Stimulated activated CD8-positive, alpha-beta memory T cell treated with anti-CD3 and anti-CD28 coated beads, Interleukin-4, amount 100 ng/mL, for 4 hours (primary cell): ENCODE measurements at places on chromosomes 13 and 19.

DNA sequence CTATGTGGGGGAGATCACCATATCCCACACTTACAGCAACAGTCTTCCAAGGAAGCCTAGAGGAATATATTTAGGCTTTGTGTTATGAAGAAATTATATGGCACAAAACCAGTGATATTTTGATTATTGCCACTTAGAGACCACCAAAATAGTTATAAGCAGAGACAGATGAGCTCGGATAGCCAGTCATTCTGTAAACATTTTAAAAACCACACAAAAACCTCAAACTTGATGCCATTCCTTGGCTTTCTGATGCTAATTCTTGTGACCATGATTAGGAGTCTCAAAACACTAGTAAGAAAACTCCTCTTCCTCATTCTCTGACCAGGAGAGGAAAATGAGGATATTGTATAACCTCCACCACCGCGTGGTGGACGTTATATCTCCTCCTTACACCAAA lies 496.4 kb downstream of the FOXO1 start:
- no peak for DNase-seq

DNA sequence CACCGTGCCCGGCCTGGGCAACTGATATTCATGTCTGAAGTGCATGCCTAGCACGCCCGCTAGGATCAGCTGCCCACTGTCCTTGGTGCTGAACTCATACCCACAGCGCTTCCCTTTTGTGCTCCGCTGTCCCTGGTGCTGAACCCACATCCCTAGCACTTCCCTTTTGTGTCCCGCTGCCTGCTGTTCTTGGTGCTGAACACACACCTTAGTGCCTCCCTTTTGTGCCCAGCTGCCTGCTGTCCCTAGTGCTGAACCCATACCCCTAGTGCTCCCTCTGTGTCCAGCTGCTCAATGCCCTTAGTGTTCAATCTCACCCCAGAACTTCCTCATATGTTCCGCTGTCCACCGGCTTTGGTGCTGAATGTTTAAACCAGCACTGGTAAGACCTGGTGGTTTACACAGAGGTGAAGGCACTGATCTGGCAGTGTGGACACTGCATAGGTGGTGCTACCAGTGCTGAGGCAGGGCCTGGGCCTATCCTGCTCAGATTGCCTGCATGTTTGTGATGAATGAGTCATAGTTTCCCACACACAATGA lies 26.3 kb upstream of the SIGLEC11 start:
- peak; percentile 24 for DNase-seq

GRCh38 chr13:68304286-68304893 lies 1074.3 kb upstream of the PCDH9 start:
- DNase-seq: no peak

DNA sequence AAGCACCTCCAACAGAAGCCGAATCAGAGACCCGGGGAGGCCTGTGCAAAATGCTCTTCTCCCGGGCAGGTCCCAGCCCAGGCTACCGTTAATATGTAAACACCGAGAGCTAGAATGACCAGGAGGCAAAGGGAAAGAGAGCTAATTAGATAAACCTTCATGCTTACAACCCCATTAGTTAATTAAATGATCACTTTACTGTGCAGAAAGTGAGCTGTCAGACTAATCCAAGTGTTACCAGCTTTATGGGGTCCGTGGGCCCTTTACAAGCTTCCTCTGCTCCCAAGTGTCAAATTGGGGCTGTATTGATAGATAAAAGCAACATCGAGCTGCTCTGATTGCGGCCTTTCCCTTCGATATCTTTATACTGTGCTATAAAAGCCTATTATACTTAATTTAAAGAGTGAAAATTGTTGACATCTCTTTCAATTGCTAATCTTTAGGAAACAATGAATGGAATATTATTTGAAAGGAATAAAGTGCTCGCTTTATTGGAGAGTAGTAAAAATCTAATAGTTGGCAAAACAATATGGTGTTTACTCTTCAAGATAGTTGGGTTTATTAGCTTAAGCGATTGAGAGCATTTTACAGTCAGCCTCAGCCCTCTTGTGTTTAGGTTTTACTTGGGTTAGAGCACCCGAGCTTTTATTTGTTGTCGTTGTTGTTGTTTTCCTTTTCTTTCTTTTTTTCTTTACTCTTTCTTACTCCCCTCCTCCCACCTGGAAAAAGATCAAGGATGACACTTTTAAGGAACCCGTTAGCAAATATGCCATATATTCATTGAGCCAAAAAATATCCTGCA lies 189.3 kb upstream of the GPR12 start:
- DNase-seq: no peak

DNA sequence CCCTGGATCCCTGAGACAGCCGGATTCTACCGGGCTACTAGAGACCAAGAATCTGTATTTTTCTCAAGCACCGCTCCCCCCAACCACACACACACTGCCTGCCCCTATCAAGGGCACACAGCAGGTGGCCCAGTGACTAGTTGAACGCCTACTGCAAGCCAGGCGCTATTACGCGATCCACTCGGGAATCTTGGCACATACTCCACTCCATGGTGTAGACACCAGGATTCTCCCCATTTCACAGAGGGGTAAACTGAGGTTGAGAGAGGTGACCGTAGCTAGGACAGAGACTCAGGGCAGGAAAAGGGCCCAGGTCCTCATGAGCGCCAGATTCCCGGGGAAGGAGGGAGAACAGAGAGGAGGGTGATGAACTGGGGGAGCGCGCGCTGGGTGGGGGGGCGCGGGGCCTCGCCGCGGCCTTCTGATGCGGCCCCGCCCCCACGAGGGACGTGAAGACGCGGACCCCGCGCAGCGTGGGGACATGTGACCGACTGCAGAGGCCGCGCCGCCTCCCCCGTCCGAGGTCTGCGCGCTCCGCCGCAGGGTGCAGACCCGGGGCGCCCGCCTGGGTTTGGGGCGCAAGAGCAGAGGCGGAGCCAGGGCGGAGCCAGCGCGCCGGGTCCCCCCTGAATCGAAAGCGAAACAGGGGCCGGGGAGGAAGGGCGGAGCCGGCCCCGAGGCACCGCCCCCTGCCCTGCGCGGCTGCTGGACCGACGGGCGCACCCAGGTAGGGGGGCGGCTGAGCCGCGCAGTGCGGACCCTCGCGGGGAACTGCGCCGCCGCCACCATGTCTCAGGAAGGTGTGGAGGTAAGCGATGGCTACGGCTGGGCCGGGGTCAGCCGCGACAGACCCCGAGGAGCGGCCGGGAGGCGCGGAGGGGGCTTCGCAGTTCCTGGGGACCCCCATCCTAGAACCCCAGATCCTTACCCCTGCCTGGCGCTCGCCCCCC lies at the start of gene SHFL:
Gene SHFL (plus strand): TSS at position 677 of the 950 bp plus-strand sequence. CDS start 111 bp downstream, at position 788.
- DNase-seq: peak; percentile 63

DNA sequence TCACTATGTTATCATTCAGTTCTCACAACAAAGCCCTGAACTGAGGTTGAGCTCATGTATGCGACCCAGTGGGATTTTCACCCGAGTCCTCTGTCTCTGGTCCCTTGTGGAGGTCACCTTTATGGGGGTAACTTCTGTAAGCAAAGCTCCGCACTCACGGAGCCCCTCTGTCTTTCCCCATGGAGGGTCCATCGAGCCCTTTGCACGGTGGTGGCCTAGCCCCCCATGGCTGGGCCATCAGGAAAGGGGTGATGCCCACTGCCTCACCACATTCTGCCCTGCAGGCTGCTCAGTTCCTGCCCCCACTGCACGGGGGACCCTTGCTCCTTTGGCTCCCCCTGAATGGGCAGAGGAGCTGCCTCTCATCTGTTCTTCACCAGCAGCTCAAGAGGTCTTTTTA lies 39.6 kb downstream of the CHST8 start:
- DNase-seq: no peak

DNA sequence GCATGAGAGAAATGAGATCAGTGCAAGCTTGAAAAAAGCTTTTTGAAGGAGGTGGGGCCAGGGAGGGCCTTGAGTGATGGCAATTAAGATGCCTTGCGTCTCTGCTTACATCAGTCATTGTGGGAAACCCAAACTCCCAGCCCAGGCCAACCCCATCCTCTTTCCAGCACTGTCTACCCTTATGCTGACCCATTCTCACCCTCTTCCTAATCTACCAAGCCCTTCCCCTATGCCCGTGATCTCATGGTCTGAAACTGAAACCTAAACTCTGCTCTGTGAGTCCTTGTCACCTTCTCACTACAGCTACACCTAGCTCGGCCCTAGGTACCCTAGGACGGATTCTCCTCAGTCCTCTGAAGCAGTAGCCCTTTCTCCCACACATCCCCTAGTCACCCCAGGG lies 36.0 kb upstream of the SERP2 start:
- DNase-seq: no peak

DNA sequence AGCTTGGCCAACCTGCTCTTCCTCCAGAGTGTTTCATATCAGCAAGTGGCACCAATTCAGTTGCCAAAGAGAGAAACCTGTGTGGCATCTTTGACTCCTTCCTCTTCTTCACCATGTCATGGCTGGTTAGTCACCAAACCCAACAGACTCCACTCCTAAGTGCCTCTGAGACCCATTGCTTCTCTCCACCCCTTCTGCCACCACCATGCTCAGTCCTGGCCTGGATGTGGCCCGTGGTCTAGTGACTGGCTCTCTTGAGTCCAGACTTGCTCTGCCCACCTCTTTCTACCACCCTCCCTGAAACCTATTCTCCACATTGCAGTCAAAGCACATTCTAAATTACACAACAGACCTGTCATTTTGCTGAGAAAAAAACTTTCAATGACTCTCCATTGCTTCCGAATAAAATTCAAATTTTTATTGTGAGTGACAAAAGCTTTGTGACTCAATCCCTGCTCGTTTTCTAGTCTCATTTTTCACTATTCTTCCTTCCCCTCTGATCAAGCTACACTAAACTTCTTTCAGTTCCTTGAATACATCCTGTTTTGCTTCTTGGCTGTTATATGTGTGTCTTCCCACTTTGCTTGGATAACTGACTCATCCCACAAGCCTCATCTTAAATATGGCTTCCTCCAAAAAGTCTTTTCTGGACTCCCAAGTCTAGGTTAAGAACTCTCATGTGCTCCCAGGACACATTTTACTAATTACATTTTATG lies 12.0 kb upstream of the TNFSF11 start:
- no peak for DNase-seq

- DNase-seq: no peak
Observed at GRCh38 chr13:79709471-79709870, 228.5 kb downstream of the NDFIP2 start.

DNA sequence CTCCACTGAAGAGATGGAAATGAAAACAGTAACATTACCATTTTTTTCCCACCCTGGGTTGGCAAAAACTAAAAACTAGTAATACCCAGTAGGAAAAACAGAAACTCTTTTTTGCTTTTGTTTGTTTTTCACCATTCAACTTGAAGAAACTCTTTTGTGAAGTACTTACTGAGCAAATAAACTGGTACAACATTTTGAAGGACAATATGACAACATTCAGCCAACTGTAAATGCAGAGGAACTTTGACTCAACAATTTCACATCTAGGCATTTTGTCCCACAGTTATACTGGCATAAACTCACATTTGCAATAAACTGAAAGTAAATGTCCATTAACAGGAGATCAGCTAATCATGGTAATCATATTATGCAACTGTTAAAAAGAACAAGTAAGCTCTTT lies 152.5 kb downstream of the RNF17 start:
- DNase-seq: no peak

- no peak for DNase-seq
Observed at GRCh38 chr19:13006431-13007281, 11.4 kb downstream of the NFIX start.

DNA sequence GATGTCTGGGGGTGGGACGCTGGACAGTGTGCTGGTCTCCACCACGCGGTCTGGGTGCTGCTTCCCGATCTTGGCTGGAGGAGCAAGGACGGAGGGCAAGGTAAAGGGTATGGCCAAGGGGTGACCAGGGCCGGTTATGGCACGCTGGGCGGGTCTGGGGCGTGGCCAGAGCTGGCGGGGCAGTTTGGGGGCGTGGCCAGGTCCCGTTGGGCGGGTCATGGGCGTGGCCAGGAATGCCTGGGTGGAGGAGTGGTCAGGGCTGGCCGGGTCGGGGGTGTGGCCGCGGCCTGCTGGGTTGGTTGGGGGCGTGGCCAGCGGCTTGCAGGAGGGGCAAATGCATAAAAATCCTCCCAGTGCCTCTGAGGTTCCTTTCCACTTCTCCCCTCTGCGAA lies 19.2 kb downstream of the GPX4 start:
- no peak for DNase-seq

DNA sequence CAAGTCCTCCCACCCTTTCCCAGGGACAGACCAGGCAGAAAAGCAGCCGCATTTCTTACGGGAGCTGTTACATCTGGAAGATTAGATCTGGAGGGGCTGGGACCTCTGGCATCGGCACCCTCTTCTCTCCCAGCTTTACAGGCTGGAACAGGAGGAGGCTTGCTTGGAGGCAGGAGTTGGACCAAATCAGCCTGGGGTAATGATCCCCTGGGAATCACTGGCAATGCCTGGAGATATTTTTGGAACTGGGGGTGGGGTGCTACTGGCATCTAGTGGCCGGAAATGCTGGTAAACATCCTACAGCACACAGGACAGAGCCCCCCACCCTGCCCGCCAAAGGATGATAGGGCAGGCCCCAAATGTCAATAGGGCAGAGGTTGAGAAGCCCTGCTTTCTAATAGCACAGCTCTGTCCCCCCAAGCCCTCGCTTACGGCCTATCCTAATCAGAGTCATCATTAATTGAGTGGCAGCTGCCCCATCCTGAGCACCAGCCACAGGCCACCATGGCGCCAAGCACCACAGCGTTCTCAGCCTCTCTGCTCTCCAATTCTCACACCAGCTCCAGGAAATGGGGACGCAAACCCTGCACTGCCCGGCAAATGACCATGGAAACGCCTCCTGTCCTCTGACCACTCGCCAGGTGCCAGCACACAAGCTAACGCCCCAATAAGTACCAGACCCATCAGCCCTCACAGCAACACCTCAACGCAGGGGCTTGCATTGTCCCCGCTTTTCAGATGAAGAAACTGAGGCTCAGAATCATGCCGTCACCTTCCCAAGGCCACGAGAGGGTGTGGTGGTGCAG lies 20.6 kb downstream of the LRRC4B start:
- DNase-seq: no peak

DNA sequence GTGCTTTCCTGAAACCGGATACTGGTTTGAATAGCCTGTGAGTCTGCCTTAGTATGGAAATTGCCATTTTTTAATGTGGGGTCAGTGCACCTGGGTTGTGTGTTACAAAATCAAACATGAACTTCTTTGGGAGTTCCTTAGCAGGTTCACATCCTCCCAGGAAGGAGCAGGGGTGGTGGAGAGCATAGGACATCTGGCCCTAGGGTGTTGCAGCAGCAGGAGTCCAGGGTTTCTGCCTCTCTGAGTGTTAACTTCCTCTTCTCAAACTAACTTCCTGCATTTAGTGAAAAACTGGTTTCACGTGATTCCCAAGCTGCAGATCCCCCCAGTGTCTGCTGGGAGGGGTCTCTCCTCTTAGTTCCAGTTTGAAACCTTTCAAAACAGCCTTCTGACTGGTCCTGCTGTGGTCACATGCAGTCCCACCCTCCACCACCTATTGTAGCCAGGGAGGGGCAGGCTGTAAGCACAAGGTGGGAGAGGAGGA lies 7.2 kb downstream of the RNASEH2B start:
- DNase-seq: no peak
